ENCODE measurements at places on chromosomes 2 and 18. TPM values are rescaled to one million over a fixed set of nuclear protein-coding genes. Genes with fewer than 3 reads are reported as not detected.

Gene UPP2
- not detected for total RNA-seq

Gene RGPD3
- not detected for total RNA-seq

Gene OSR1
- not detected for total RNA-seq

Gene TEX261
- 53.6 TPM for total RNA-seq

DNA sequence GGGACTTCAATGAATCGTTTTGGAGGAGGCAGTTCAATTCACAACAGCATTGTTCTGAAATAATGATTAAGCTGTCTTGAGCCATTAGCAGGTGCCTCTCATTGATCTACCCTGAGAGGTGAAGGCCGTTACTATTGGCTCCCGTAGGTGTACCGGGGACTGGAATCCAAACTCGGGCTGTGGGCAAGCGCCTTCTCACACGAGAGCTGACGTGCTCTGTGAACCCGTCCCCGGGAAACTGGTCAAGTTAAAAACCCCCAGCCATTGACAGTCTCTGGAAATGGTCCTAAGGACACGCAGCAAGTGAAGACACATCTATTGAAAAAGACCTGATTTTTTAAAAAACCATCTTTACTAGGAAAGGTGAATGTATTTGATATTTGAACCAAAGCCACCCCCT, 8.1 kb upstream of the NFATC1 start:
- DNase-seq, result no peak

DNA sequence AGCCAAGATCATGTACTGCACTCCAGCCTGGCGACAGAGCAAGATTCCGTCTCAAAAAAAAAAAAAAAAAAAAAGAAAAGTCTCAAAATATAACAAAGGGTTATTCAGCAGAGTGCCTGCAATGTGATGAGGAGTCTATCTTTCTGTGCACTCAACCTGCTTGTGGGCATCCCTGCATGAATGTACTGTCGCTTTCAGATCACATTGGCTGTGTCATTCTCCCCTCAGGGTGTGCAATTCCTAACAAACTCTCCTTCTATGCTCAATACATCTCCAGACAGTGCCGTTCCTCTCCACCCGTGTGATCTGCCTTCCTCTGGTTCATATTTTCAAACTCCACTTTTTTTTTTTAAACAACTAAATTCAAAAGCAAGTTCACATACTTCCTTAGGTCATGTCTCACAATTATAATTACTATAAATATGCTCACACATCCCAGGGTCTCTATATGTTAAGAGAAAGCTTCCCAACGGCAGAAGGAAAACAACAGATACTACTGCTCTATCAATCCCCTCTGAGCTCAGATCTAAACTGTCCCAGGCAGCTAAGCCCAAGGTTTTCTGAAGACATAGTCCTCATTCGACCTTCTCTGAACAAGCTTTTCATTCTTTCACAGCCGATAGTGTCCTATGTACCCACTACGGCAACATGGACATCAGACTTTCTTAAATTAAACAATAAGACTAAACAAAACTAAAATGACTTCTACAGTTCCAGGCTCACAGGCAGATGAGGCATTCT, 35.2 kb downstream of the PTMA start:
- no peak for DNase-seq

- DNase-seq, result no peak
Measured at GRCh38 chr2:204491528-204491927, 53.7 kb upstream of the PARD3B start.

- DNase-seq, result no peak
Measured at GRCh38 chr2:8472545-8473323, 209.1 kb upstream of the ID2 start.

DNA sequence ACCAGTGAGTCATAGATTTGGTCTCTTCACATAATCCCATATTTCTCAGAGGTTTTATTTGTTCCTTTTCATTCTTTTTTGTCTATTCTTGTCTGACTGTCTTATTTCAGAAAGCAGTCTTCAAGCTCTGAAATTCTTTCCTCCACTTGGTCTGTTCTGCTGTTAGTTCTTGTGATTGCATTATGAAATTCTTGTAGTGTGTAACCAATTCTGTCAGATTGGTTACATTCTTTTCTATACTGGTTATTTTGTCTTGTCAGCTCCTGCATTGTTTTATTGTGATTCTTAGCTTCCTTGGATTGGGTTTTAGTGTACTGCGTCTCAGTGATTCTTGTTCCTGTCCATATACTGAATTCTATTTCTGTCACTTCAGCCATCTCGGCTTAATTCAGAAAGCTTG, 18.6 kb downstream of the EHBP1 start:
- DNase-seq, result no peak

- no peak for DNase-seq
Measured at GRCh38 chr2:198701481-198701880, 756.3 kb downstream of the SATB2 start.

- DNase-seq, result no peak
Measured at GRCh38 chr2:31931916-31932315, 78.9 kb downstream of the MEMO1 start.

DNA sequence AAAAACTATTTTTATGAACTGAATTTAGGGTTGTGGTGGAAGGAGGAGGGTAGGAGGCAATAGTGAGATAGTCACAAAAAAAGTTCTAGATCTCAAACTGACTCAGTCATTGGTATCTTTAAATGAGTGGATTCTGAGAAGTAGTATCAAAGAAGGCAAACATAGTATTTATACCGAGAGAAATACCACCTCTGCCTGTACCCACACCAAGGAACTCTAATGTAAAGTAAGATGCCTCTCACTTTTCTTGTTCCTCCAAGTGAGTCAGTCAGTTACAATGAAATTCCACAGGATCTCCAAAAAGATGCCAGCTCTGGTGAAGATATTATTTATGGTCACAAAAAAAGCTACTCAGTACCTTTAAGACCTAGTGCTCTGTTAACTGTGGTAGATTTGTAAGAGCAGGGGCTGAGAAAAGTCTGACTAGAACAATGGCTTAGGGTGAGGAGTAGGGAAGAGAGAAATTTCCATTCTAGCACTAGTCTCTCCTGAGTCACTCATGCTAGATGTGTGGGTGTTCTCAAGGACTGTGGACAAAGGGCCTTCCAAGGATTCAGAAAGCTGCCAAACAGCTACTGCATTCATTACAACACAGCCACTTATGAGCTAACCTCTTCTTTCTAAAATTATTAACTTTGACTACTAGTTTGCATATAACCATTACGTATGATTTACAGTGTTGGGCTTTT, 36.3 kb downstream of the YWHAQ start:
- peak; percentile 8 for DNase-seq

- no peak for DNase-seq
Measured at GRCh38 chr2:226678422-226678821, 121.2 kb downstream of the IRS1 start.

GRCh38 chr18:73503326-73503725, 635.5 kb upstream of the NETO1 start:
- DNase-seq, result no peak

DNA sequence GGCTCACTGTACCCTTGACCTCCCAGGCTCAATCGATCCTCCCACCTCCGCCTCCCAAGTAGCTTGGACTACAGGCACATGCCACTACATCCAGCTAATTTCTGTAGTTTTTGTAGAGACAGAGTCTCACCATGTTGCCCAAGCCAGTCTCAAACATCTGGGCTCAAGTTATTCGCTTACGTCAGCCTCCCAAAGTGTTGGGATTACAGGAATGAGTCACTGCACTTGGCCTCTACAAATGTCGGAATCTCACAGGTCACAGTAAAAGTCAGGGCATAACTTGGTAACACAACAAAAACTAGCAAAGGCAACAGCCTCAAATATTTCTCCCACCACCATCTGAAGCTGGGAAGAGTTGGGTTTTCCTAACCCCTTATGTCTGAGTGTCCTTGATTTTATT, 25.3 kb downstream of the SCG2 start:
- no peak for DNase-seq

- no peak for DNase-seq
Measured at GRCh38 chr2:42823744-42824453, 31.5 kb upstream of the HAAO start.

- DNase-seq, result no peak
Measured at GRCh38 chr18:75533950-75534349, 106.4 kb upstream of the SMIM21 start.

DNA sequence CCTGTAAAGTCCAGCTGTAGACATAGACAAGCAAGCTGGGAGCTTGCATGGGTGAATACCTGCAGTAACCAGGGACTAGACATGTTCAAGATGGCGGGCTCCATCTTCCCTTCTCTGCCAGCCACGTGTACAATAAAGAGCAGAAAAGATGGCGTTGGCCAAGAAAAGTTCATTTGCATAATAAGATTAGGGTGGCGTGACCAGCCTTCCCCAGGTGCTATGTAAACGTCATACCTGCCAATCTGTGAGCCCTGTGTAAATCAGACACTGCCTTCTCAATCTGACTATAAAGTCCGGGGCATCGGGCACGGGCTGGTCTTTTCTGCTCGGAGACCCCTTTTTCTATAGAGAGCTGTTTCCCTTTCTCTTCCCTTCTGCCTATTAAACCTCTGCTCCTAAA, 101.6 kb upstream of the XPO1 start:
- DNase-seq, result no peak

GRCh38 chr2:205681401-205682238, 681 bp upstream of the NRP2 start:
- no peak for DNase-seq

GRCh38 chr2:187079901-187080300, 230.9 kb upstream of the ZSWIM2 start:
- no peak for DNase-seq

DNA sequence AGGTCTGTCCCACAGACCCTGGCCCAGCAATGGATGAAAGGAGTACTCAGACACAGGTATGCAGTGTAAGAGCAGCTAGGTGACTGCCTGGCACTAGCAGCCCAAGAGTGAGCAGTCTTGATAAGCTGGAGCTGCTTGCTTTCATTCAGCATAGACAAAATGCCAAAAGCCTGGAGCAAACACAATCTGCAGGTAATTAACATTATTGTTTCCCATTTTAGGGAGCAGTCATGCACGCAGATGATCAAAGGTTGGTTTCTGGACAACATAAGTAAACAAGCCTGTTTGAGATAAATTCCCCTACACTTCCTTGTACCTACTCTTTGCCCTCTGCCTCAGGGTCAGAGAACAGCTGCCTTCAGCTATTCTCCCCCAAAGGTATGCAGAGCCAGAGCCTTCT, 73.7 kb upstream of the MSTN start:
- no peak for DNase-seq

DNA sequence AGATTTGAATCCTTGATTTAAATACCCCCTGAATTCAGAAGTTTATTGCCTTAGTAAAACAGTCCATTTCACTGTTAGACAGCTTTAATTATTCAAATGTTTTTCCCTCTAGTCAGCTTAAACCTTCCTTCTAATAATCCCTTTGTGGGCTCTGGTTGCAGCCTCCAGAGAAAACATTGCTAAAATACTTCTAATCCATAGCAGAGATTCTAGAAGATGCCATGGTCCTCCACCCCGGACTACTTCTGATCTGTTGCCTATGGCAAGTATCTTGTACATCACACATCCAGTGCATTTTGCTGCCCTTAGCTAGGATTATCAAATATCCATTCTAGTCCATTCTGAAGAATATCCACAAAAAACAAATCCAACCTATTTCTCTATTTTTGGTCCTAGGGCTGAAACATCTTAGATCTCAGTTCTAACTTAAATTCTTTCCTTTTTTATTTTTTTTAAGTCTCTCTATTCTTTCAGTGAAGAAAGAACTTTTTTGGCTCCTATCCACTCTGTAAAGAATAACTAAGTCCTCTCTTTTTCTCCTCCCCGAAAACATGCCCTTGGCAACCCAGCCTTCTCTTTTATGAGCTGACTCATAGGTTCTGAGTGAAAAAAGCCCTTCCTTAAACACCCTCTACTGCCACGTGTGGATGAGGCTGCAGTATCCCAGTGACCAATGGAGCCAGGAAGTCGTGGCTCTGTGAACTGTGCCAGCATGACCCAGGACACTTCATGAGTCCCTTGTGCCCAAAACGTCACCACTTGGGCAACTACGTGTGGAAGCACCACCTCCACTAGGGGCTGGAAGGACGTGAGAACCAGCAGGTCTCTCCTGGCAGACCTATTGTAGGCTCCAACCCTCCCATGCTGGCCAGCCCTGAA, 349.8 kb downstream of the TNS1 start:
- no peak for DNase-seq

- no peak for DNase-seq
Measured at GRCh38 chr2:128314348-128315121, 4.1 kb downstream of the HS6ST1 start.

- no peak for DNase-seq
Measured at GRCh38 chr2:108236676-108237335, 3.0 kb upstream of the SULT1C3 start.

DNA sequence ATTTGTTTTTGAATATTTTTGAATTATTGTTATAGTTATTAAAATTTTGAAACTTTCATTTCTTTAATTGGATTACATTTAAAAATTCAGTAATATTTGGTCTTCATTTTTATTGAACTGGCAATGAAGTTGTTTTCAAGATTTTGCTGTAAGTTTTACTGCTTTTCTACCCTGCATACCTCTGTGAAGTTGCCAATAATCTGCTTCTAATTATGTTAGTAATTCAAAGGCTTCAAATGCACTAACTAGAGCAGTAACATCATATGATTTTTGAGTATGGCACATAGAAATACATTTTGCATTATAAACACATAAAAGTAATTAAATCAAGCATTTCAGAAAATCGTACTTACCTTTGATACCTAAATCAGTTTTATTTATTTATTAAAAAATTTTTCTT, 40.3 kb upstream of the FAM171B start:
- DNase-seq, result no peak

GRCh38 chr2:232871418-232871834, 1.4 kb downstream of the SNORC start:
- DNase-seq, result no peak

GRCh38 chr2:130347220-130347925, 4.7 kb downstream of the IMP4 start:
- DNase-seq, result no peak

GRCh38 chr2:60569680-60570111, 16.2 kb upstream of the BCL11A start:
- no peak for DNase-seq

- no peak for DNase-seq
Measured at GRCh38 chr2:71675296-71675695, 221.9 kb downstream of the DYSF start.

GRCh38 chr2:113167115-113167932, 6.4 kb upstream of the PSD4 start:
- DNase-seq, result no peak

Data from activated naive CD4-positive, alpha-beta T cell treated with anti-CD3 and anti-CD28 coated beads, Interleukin-2, amount 50 U/mL, for 72 hours (primary cell).